ENCODE measurements at places on chromosomes 2 and 18.

GRCh38 chr2:48480526-48480925, 49.4 kb upstream of the STON1 start:
- DNase-seq: no peak

DNA sequence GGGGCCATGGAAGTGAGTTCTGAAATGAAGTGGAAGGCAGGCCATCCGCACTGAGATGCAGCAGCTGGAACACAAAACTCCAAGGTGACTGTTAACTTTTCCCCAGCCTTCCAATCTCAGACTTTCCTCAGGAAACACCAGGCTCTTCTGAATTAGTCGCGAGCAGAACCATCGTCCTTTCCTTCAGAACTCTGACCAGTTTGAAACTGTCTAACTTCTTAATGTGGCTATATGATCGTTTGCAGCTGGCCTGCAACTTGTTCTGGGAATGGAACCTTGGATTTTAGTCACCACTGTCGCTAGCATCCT, 620 bp upstream of the RPL37A start:
- no peak for DNase-seq

- no peak for DNase-seq
Observed at GRCh38 chr2:40758401-40759155, 306.7 kb upstream of the SLC8A1 start.

GRCh38 chr2:16630463-16630862, 35.2 kb downstream of the CYRIA start:
- no peak for DNase-seq

- DNase-seq: no peak
Observed at GRCh38 chr18:51009072-51009471, 20.9 kb upstream of the SMAD4 start.

- no peak for DNase-seq
Observed at GRCh38 chr2:177721087-177721486, 328.5 kb downstream of the AGPS start.

DNA sequence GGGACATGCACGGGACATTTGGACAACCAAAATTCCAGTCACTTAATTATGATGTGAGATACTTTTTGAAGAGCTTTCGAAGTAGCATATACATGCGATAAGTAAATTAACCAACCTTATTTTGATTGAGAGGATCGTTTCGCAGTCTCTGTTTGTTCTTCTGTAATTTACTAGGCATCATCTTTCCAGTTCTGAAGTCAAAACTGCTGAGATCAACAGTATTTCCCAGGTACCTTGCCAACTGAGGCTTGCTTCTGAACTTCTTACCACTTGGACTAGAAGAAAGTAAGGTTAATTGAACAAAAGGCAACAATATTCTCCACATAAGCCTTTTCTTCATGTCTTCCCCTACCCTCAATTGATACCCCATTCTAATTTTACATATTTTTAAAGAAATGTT, 19.6 kb downstream of the MBD2 start:
- no peak for DNase-seq

GRCh38 chr2:120180066-120180465, 43.1 kb downstream of the TMEM185B start:
- no peak for DNase-seq

DNA sequence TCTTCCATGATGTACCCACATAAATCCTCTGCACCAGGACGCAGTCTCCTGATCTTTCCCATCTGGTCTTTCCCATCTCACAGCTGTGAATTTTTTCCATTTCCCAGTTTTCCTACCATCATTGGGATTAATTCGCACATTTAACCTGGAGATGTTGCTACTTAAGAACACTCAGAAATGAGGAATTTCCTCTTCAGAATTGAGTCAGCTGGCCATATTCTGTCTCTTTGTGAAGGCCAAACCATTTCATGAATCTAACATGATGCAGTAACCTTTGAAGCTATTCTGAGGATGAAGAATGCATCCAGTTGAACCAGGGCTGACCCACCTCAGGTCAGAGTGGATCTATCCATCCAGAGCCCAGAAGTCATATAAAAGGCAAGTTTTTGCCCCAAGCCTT, 326.8 kb downstream of the SETBP1 start:
- DNase-seq: no peak

DNA sequence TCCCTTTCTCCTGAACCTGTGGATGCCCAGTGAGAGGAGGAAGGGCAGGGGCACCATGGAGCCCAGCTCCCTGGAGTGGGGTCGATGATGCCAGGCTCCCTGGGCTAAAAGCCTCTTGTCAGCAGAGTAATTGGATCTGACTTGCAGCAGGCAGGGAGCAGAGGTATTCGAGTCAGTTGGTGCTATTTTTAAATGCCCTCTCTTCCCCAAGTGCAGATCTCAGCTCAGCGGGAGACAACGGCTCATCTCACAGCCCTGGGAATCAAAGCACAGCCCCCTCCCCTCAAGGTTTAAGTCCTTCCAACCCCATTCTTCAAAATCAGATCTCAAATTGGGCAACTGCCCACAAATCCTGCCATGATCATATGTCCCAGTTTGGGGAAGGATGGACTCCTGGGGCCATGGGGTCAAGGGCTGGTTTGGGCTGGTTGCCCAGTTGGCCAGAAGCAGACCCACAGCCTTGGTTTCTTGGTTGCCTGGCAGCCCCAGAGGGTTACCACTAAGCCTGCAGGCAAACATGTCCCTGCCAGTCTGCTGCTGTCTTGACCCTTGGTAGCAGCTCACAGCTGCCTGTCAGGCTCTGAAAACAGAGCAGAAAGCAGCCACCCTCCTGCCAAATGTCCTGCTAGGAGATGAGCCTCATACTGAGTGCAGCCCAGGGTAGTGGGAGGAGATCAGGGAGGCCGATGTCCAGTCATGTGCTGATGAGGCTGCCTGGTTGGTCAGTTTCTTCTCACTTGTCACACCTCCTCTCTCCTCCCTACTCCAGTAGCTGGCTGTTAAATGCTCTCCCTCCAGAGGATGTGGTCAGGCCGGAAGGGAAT, 244.9 kb downstream of the LOXHD1 start:
- no peak for DNase-seq

DNA sequence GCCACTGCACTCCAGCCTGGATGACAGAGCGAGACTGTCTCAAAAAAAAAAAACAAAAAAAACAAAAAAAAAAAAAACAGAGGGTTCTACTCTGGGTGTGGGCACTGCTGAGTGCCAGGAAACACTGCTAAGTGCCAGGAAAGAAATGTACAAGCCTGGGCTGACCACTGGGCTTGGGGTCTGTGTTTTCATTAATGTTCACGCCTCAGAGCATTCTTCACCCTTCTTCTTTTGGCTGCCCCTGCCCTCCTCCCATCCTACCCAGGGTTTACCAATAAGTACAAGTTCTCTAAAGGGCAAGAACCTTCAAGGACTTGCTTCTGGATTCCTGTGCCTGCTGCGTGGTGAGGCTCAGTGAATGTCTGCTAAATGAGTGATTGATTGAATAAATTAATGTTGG, 49.3 kb upstream of the LRPPRC start:
- no peak for DNase-seq

GRCh38 chr2:10915236-10915635, 3.5 kb downstream of the KCNF1 start:
- no peak for DNase-seq

- no peak for DNase-seq
Observed at GRCh38 chr2:190896477-190896876, 15.9 kb downstream of the GLS start.

GRCh38 chr2:159084384-159085370, 116.2 kb downstream of the TANC1 start:
- DNase-seq: no peak

DNA sequence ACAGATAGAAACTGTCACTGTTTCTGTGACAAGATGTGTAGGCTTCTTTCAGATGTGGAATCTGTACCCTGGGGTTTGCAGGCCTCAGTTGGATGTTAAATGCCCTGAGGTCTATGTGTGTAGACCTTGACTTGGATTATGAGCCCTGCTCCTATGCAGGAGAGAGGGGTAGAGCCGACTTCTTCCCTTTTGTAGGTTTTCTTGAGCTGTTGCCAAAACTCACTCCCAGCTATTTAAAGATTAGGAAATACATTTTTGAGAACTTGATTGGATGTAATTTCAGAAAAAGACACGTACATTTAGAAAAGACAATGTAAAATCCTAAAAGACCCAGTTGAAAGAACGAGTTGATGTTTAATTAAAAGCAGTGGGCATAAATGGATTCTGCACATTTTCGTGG, 374.8 kb downstream of the SLC4A3 start:
- no peak for DNase-seq

DNA sequence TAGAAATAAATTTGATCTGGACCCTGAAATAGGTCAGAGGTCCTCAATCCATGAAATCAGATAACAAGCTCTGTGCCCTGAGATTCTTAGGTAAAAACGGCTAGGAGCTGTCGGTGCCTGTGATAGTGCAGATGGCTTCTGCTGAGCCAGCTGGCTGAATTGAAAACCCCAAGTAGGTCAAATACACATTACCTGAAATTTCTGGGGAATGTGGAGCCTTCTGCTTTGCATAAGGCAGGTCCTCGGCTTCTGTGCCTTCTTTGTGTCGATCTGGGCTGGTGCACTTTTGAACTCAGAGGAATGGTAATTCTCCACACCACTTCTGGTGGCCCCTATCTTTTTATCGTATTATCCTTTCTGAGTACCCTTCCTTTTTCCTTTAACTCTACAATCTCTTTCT, 66.6 kb downstream of the CNTNAP5 start:
- no peak for DNase-seq

DNA sequence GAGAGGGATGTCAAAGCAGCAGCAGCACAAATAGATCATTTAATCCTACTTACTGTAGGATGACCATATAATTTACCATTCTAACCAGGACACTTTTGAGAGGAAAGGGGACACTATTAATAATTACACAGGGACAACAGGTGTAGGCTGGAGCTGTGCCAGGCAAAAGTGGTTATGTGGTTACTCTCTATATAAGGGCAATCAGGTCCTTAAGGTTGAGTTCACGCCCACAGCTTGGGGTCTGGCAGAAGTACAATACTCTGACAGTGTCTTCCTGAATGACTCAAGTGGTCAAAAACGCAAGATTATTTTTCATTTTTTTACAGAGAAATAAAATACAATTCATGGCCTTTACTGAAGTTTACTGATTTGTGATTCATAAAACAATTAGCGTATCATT, 2.8 kb downstream of the PREPL start:
- DNase-seq: peak; percentile 26

GRCh38 chr2:30235859-30236535, 4.7 kb downstream of the LBH start:
- peak; percentile 65 for DNase-seq

DNA sequence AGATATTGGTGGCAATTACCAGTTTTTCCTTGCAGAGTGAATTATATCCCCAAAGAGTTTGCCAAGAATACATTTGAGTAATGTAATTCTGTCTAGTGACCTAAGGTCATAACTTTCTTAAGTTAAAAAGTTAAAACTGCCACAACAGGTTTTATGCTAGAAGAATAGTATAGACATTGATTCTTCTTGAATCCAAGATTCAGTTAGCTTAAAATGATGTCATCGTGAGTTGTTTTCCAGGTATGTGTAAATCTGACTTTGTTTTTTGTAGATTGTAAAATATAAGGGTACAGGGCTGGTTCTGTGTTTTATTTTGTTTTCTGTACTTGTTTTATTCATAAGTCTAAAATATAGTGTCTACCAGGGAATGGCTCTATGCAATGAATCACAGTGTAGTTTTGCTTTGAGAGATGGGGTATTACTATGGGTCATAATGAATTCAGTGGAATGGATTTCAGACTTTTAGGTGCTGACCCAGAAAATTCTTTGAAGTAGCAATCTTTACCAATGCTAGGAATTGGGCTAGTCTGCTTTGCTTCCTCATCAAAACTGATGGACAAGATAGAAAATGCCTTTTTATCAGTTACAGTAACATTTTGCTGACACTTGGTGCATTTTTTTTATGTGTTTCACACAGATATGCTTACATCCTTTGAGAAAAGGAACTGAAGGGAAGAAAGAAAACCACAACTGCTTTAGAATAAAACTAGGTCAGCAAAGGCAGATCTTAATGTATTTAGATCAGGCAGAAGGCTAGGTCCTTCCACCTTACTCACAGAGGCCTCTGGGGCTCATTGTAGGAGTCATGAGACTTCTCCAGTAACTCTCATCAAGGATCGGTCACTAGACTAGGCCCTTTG, 20.8 kb upstream of the MGAT5 start:
- DNase-seq: peak; percentile 73

DNA sequence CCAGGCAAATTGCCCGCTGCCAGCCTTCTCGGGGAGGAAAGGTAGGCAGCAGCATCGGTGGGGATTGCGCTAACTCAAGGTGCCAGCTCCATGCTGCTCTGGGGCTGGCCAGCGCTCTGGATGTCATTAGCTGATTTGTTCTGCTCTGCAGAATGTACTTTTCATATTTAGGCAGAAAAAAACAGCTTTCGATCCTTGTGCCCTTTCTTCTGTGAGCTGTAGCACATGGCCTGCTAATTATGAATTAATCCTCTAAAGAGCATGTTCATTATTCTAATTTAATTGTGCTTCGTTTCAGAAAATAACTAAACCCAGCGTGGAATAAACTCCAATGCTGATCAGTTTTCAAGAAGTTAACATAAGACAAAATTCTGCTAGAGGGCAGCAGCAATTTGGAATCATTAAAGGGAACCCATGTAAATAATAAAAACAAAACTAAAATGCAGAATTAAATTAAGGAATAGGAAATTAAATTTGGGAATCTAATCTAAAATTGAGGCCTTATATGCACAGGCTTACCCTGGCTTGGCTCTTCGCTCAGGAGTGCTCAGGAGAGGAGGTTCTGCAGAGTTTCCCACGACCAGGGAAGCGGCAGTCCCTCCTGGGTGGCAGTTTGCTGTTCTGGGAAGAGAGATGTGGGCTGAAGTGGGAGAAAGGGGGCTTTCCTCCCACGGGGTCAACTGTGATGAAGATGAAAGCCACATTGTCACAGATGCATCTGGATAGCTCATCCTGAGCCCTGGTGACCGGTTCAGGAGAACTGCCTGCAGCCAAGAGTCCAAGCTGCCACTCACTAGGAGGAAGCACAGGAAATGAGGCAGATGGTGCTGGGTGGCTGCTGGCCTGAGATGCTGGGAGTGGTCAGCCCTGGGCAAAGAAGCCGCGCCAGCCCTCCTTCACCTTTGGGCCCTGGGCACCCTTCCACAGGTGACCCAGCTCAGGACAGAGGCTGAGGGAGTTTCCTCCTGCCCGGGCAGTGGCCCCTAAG, 93.2 kb upstream of the PKDCC start:
- no peak for DNase-seq

GRCh38 chr2:132668987-132669907, 758 bp downstream of the LYPD1 start:
- no peak for DNase-seq

DNA sequence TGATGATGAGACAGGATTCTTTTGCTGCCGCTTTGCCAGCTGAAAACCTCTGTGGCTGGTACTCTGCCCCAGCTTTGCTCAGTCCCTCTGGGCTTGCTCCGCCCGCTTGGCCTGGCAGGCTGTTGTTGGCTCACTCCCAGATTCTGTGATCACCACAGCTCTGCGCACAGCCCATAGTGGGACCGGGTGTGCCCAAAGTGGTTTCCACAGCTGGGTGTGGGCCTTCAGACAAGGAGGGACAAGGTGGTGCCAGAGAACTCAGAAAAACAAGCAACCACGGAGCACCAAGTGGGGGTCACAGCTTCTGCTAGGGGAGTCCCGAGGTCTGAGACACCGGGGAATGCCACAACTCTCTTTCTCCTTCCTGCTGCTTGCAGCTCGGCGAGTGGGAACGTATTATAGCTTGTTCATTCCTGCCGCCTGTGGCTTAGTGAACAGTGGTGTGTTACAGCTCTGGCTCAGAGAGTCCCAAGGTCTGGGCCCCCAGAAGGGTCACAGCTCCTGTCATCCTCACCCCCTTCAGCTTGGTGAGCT, 9.2 kb upstream of the KYNU start:
- no peak for DNase-seq
